ENCODE measurements at places on chromosomes 5 and 9.

- no peak for DNase-seq
Observed at GRCh38 chr5:90888511-90889324, 330.1 kb downstream of the ADGRV1 start.

DNA sequence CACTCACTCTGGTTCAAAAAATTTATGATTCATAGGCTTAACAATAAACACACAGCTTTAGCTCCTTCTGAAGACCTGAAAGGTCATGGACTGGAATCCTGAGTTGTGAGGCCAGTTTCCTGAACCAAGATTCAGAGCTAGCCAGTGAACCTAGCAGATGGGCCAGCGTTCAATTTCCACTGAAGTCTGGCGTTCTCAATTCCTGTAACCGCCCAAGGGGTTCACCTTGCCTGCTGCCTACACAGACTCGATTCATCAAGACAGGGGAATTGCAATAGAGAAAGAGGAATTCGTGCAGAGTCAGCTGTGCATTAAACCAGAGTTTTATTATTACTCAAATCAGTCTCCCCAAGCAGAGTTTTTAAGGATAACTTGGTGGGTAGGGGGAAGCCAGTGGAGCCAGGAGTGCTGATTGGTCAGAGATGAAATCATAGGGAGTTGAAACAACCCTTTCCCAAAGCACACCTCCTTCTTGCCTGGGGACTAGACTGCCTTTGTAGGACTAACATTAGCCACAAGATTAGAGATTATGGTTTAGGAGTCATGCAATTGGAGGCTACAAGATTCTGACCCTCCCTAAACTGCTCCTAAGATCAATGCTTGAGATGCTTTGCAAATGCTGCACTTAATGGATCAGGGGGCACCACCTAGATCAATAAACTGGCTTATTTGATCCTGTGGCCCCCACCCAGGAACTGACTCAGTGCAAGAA, 117.5 kb upstream of the SHB start:
- no peak for DNase-seq

DNA sequence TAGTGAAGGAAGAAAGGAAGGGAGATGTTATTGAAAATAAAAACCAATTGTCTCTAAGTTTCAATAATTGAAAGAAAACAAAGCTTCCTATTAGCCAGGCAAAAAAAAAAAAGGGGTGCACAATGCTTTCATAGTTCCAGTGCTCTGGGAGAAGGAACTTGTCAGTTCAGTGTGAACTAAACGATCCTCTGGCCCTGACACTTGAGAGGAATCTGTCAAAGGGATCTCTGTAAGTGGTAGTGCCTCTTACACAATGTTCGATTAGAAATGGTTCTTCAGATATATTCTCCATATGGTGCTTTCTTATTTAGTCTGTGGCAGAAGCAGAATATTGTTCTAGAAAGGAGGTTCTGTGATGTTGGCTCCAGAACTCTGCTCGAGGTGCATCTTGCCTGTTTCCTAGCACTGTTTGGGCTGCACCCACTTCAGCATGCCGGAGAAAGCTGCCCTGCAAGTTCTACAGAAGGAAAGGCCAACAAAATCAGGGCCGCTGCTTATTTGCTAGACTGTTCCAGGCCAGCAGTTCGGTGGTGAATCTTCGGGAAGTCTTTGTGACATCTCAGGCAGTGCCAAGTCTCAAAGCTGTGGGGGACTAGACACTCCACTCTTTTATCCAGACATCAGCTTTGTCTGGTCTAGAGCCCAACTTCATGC, 90.9 kb downstream of the PIK3R1 start:
- DNase-seq: no peak

DNA sequence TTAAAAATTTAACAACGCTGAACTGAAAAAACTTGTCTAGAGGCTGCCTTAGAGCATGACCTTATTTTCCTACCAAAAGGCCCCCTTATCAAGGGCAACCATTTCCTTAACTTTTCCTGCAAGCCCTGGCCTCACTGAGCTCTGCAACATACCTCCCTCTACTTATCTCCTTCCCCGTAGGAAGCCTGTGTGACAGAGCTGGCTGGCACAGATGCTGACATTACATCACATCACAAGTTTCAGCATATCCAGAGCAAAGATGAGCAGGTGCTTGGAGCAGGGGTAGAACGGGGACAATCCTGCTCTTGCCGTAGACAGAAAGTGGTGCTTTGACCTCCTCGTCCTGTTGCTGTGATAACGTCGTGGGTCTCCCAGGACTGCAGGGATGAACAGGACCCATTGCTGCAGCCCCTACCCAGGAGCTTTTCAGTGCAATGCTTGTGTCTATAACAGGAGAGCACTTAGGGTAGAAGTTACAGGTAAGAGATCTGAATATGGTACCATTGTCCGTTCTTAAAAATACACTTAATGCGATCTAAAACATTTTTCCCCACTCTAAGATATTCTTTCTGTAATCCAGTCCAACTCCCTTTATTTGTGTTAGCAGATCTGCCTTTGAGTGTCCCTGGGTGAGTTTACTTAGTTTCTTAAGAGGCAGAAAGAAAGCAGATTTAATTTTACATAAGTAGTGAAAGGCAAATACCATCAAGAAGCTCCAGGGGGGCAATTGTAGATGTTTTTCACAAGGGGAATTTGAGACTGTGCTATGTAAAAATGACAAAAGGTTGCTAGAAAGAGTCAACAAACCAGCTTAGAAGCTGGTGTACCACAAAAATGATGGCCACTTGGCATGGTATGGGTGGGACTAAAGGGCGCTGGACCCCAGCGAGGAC, 101.9 kb upstream of the EFNA5 start:
- DNase-seq: no peak

GRCh38 chr5:58335518-58335917, 124.4 kb downstream of the PLK2 start:
- DNase-seq: no peak

- no peak for DNase-seq
Observed at GRCh38 chr9:133604214-133604613, 5.0 kb downstream of the FAM163B start.

- DNase-seq: no peak
Observed at GRCh38 chr5:134906811-134907210, 1.9 kb downstream of the PCBD2 start.

- DNase-seq: no peak
Observed at GRCh38 chr5:169001394-169001793, 299.5 kb downstream of the SLIT3 start.

GRCh38 chr9:112605963-112606699, 111.8 kb downstream of the INIP start:
- DNase-seq: no peak

- DNase-seq: no peak
Observed at GRCh38 chr9:99024959-99025358, 80.0 kb upstream of the TGFBR1 start.

- DNase-seq: no peak
Observed at GRCh38 chr5:12392246-12392645, 488.0 kb upstream of the CTNND2 start.

GRCh38 chr9:25613709-25614108, 64.5 kb downstream of the TUSC1 start:
- no peak for DNase-seq

DNA sequence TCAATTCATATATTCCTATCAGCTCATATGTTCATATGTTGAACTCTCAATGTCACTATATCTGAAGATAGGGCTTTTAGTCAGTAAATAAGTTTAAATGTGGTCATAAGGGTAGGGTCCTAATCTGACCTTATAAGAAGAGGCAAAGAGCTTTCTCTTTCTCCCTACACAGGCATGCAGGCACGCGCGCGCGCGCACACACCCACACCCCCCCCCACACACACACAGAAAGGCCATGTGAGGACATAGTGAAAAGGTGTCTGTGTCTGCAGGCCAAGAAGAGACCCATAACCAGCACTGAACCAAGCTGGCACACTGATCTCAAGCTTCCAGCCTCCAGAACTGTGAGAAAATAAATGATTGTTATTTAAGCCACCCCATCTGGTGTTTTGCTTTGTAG, 76.0 kb downstream of the PDE4D start:
- DNase-seq: no peak

DNA sequence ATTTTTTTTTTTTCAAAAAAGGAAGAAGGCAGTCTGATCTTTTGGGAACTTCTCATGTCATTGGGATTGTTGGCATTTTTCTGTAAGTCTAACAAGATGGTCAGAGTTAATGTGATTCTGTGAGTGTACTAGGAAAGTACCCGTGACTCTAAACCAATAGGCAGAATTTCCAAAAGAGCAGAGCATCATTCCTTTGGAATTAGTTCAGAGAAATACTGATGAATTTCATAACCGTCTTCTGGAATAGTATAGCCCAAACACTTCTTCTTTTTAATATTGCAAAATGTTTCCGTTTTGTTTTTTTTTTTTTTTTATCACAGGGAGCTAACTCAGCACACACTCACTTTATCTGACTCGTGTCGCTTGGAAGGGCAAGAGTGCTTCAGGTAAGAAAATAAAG, 407.4 kb downstream of the DTWD2 start:
- DNase-seq: no peak

DNA sequence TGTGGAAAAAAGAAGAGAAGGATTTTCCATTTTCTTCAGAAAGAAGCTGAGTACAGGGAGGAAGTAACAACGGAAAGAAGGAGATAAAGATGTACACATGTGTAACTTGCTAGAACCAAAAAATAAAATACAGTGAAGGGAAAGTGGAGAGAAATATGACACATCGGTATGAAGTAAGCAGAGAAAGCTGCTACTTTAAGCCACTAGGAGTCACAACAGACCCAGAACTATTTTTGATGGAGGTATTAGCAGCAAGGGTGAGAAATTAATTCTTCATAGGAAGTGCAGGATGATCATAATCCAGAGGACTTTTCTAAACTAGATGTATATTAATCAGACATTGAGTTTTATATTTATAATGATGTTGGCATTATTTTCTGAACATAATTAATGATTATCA, 88.5 kb downstream of the FAM174A start:
- no peak for DNase-seq

DNA sequence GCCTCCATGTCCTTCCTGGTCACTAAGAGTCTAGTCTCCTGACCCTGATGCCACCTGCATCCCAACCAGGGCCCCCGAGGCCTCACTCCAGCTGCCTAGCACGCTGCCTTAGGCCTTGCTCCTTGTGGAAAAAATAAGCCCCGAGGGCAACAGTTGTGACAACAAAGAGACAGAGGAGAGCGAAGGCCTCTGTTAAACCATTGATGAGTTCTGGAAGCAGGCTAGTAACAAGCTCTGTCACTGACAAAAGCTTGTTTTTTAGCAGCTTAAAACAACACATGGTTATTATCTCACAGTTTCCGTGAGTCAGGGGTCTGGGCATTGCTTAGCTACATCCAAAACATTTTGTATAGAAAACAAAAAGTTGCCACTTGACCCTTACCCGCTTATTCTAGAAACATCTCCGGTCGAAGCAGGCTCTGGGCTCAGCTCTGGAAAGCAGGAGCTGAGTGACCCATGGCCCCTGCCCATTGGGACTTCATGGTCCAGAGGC, 48.2 kb upstream of the TBC1D2 start:
- no peak for DNase-seq

- DNase-seq: no peak
Observed at GRCh38 chr9:77912895-77913693, 118.5 kb downstream of the GNAQ start.

- no peak for DNase-seq
Observed at GRCh38 chr9:132873403-132873802, 4.7 kb downstream of the AK8 start.

DNA sequence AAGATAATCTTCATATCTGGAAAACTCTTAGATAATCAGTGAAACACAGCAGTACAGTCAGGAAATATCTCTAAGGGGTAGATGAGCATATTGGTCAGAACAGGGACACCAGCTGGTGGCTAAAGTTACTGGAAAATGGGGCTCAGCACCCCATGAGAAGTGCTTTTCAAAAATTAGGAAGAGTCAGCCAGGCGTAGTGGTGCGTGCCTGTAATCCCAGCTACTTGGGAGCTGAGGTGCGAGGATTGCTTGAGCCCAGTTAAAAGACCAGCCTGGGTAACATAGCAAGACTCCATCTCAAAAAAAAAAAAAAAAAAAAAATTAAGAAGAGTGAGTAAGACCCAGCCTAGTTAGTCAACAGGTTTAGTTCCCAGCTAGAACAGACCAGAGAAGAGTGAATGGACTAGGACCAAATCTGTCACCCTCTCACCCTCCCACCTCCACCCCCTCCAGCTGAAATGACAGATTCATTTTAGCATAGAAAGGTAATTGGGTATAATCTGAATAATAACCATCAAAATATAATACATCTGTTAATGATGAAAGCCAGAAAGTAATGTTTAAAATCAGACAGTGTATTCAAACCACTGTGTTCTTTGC, 120.9 kb downstream of the CDC42SE2 start:
- DNase-seq: no peak

GRCh38 chr9:110025551-110026170, 182.3 kb downstream of the C9orf152 start:
- no peak for DNase-seq

GRCh38 chr5:98540056-98540455, 233.4 kb upstream of the RGMB start:
- DNase-seq: no peak

DNA sequence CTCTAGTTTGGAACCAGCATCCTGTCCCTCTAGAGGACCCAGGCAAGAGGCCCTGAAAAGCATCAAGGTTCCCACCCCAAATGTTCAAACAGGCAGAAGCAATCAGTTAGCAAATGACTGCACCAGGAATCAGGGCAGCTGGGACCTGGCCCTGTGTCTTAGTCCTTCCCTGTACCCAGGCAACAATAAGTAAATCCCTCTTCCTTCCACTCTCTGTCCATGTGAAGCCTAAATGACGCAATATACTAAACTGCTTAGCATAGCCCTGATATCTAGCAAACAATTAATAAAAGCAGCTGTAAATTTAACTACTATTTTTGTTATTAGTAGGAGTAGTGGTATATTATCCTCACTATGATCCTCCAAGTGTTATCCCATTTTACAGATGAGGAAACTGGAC, 13.2 kb upstream of the ADRA1B start:
- DNase-seq: no peak

DNA sequence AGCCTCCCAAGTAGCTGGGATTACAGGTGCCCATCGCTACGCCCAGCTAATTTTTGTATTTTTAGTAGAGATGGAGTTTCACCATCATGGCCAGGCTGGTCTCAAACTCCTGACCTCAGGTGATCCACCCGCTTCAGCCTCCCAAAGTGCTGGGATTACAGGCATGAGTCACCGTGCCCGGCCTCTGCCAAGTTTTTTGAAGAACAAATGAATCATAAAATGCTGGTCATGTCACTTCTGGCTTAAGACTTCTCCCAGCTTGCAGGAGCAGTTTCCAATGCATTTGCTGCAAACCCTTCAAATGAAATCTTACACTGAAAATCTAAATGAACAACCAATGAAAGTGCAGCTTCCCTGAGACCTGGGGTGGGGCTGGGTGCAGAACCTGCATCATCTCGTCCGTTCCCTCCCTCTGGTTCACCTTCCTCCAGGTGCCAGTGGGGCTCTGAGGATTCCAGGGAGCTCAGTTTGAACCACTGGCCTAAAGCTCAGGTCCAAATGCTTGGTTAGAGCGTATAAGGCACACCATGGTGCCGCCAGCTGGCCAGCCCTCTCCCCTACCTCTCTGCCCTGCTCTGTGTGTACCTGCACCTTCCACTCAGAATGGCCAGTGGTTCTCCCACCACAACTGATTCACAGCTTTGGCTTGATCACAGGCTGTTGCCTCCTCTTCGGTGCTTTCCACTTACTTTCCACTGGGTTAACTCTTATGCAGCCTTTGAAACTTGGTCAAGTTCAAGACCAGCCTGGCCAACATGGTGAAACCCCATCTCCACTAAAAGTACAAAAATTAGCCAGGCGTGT, 39.8 kb upstream of the FUBP3 start:
- DNase-seq: no peak
